COLO829 (cell line): ENCODE measurements at places on chromosomes 6 and 20.

GRCh38 chr20:47350181-47350550, 6.3 kb downstream of the ZMYND8 start:
- no peak for DNase-seq

DNA sequence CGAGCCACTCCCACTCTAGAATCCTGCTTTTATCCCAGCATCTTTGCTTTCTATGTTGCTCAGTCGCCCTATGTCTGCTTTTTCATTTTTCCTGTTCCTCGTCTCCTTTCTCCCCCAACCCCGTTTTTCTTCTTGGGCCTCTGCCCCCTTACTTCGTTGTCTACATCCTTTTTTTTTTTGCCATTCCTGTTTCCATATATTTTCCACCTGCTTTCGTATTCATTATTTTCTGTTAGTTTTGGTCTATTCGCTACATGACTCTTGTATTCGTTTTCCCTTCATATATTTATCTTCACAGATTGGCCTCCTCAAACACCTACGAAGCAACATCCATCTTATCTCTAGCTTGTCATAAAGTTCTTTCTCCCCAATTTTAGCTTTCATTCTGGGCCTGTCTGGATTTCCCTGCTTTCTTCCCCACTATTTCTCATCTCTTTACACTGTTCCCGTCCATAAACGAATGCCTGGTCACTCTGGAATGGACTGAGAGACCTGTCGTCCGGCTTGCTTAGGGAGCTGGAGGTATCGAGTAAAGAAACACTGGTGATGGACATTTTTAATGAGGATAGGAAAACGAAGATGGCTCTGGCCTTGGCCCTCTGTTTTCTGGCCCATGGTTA, 915 bp downstream of the PRRC2A start:
- DNase-seq: no peak

DNA sequence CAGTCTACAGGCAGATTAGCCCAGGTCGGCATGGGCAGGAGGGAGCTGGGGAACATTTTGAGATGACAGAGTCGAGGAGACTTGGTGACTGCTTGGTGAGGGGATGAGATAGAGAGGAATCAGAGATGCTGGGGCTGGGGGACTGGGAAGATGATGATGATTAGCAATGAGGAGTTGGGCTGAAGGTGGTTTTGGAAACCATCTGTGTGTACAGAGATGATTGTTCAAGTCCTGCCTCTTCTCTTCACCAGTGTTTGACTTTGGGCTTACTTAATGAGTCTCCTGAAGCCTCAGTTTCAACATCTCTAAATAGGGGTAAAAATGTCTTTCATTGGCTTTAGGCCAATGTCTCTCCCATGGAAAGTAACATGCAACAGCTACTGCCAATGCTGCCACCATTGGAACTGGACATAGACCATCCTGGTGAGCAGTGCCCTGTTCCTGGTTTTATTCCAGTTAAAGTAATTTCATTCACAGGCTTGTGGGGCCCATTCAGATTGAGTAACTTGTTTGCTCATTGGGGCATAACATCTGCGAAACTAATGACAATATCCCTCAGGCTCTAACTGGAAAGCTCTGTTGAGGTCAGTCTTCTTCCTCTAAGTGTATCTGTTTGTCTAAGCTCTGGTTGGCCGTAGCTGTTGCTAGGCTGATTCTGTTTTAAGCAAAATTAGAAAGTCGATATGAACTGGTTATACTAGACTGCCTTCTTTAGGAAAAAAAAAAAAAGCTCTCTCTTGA, 99.1 kb downstream of the ARMC2 start:
- DNase-seq: no peak

DNA sequence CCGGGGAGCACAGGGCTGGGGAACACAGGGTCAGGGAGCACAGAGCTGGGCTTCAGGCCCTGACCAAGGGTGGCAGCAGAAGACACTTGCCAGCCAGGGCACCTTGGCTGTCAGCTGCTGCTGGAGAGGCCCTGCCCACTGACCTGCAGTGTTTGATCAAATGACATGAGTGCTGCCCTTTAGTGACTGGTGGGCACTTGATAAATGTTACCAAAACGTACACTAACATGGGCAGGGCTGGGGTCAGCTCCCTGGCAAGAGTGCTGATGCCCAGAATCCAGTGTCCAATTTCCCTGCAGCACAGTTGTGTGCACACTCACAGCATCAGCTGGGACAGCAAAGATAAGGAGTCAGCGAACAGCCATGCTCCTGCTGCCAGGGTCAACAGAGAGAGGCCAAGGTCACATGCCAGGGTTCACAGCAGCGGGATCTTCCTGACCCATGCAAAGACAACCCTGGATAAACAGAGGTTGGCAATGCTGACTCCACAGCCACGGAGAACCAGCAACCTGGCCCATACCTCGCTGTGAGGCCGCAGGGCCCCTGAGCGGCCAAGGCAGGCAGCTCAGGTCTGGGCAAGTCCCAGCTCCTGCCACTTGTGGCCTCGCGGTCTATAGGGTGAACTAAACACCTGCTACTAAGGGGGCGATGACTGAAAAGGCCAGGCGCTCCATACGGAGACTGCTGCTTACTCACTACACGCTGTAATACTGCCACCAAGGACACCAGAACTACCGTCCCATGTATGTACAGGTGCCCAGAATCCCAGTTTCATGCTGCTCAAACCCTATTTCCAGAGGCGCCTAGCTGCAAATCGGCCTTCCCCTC, 46.3 kb downstream of the NINL start:
- DNase-seq: no peak

DNA sequence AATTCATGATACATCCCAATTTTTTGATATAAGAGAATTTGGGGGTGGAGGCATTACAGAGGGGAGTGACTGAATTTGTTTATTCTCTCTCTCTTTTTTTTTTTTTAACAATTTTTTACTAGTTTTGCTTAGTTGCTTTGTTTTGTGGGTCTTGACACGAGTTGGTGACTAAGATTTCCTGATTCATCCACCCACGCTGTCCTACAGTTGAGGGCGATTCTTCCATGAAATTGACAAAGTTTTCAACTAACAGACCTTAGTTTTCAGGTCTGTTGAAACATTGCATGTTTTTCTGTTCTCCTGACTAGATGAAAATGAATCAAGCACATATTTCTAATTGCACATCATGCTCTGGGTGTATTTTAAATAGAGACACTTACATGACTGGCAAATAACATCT, 613.8 kb downstream of the TFAP2B start:
- peak; percentile 66 for DNase-seq

DNA sequence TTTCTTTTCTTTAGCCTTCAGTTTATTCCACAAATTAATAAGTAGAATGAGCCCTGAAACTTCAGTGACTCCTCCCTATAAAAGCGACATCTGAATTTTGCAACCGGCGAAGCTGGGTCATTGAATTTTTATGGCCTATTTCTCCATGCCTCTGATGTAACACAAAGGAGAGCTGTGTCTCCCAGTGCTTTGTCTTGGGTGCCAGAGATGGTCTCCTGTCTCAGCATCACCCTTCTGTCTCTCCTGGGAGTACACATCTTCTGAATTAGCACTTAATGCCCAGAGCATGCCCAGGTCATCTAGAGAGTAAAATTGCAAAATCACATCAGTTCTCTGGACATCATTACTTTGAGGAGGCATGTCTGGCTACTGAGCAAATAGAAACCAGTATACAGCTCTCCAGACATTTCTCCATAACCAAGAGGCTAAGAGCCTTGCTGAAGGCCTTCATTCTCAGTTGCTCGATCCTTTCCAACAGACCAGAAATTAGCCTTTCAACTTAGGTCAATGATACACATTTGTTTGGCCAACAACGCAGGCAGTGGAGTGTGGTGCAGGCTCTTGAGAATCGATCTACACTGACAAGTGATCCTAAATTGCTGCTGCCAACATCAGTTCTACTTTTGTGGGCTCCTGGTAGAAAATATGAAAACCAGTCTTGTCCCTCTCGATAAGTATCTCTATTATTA, 176.0 kb upstream of the FOXQ1 start:
- DNase-seq: peak; percentile 44

DNA sequence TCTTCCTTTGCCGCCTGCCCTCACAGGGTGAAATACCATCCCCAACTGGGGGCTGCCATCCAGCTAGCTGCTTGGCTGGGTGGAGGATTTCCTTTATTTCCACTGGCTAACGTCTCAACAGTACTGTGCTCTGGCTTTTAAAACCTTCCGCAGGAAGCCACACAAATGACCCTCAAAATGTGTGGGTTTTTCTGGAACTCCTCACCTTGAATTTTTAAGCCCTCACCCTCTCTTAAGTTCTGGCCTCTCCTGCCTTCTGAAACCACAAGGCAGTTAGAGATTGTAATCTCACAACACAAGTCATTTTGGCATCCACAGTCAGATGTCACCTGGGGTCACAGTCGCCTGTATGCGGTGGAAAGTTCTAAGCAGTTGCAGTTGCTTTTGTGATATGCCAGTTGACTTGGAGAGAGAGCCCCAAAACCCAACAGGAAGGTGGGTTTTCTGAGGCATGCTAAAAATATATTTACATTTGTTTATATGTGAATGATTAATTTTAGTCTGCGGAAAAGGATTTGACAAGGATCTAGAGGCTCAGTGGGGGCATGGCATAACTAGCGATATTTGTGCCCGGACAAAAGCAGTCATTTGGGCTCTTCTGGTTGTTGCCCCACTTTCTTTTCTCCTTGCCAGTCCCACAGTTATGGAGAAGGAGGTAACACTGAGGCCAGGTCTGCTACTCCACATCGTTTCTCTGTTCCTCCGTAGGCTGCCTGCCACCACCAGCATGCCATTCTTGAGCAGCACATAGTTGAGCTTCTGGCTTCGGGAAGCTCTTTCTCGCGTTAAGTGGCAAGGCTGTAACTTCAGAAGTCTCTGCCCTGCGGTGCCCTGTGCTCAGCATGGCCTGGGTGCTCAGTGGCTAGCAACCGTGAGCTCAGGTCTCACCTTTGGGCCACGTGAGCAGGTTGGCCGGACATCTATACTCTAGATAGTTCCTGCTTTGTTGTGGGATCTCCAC, 335.3 kb downstream of the CD83 start:
- DNase-seq: no peak

DNA sequence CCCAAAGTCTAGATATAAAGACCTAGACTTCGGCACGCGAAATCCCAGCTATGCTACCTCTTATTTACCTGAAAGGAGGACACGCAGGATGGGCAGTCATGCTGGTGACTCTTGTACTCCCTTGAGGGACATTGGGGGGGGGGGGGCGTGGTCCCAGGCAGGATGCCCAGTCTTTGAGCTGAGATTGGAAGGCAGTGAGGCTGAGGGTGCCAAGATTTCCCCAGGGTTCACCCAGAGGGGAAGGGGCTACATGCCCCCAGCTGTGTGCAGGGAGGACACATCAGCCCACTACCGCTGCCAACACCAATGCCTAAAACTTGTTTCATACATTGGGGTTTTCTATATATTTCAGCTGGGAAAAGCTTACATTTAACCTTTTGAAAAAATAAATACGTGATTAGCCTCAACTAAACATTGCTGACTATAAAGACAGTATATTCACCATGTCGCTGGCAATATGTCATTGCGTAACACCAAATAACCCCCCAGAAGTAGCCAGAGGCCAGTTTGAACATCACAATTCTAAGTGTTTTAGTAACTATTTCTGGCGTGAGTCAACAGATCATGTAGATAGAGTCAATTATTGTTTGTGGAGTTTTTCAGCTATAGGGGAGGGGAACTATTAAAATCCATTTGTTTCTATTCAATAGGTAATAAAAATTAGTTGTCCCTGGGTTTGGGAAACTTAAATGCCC, 21.6 kb downstream of the MGME1 start:
- no peak for DNase-seq

- DNase-seq: no peak
These were observed 96.9 kb upstream of the BHLHE23 start for GRCh38 chr20:63103402-63104311.

DNA sequence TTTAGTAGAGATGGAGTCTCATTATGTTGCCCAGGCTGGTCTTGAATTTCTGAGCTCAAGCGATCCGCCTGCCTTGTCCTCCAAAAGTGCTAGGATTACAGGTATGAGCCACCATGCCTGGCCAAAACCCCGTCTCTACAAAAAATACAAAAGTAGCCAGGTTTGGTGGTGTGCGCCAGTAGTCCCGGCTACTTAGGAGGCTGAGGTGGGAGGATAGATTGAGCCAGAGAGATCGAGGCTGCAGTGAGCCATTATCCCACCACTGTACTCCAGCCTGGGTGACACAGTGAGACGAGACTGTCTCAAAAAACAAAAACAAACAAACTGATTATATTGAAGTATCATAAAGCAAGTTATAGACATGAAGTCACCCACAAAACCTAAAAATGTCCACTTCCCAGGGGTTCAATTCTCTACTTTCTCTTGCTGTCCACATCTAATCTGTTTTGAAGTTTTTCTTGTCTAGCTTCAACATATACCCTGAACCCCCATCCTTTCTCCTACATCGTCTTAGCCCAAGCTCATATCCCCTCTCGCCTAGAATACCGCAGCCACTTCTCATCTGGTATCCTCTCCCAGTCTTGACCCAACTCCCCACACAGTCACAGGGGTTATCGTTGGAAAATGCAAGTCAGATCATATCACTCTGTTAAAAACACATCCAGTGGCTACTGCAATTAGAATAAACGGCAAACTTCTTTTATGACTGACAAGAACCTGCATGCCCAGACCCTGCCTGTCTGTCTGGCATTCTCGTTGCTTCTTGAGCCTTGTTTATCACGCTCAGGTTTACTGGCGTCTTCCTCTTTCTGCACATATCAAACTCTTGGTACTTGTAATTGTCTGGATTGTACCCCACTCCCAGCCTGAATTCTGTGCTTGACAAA, 20.1 kb upstream of the NCOA3 start:
- no peak for DNase-seq

DNA sequence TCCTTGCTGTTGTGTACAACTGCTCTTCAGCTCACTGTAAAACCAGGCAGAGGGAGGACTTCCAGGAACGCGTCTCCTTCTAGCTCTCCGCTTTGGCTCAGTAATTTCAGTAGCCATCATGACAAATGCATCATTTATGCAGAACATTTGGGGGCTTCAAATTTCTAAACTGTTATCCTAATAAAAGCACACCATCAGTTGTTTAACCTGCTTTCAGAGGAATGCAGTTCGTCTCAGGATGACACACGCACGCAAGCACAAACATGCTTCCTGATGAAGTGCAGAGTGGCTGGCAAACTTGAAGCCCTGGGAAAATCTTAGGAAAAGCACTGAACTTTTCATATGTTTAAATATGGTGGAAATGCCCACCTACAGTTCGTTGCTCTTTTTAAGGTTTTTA, 24.4 kb downstream of the SLC22A23 start:
- DNase-seq: no peak

GRCh38 chr6:163843218-163843617, 428.7 kb downstream of the QKI start:
- DNase-seq: no peak

GRCh38 chr6:19891451-19891850, 54.3 kb downstream of the ID4 start:
- DNase-seq: no peak

DNA sequence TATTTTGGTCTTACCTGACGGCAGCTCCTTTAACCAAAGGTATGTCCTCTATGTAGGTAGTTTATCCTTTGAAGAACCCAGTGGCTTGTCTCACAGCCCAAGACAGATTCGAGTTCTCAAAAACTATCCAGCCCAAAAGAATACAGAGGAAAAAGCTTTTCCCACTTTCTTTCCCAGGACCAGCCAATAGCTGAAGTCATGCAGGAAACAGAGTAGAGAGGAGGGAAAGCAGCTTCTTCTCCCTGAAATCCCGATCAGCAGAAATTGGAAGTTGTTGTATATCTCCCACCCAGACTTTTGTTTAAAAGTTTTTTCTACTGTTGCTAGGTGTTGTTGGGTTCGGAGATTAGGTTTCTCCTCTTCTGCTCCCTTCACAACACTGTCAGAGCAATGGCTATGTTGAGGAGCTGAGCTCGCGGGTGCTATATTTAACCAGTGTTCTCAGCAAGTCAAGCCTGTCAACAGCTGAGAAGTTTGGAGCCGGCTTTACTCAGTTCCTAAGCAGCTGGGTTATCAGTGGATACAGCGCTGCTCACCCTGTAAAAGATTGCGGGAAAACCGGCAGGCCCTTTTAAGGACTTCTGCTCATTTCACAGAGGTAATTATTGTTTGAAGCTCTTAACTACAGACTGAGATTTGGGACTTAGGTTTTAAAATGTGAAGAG, at the start of gene FILIP1:
Gene FILIP1 (minus strand): TSS at position 401 of the 665 bp plus-strand sequence. CDS start 78,828 bp downstream, outside the sequence.
- DNase-seq: no peak
